ENCODE measurements at places on chromosomes 13 and 19.

GRCh38 chr13:44801990-44802389 is 187.3 kb downstream of the NUFIP1 start:
- DNase-seq = no peak

DNA sequence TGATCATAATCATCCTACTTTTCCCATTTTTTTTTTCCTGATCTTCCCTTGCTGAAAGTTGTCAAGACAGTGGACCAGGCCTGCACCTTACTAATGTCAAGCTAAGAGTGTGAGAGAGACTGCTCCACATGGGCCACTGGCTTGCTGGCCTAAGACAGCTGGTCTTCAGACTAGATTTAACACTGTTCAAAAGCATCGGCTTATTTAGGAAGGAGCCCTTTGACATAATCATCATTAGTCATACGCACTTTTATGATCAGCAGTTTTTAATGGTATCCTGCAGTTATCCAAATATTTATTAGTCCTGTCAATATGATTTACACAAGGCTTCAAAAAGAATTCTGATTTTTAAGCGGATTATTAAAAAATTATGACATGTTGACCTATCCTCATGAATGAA is 270.6 kb downstream of the DNAJC15 start:
- no peak for DNase-seq

- DNase-seq = no peak
Observed at GRCh38 chr13:42137856-42138537, 89.5 kb downstream of the DGKH start.

DNA sequence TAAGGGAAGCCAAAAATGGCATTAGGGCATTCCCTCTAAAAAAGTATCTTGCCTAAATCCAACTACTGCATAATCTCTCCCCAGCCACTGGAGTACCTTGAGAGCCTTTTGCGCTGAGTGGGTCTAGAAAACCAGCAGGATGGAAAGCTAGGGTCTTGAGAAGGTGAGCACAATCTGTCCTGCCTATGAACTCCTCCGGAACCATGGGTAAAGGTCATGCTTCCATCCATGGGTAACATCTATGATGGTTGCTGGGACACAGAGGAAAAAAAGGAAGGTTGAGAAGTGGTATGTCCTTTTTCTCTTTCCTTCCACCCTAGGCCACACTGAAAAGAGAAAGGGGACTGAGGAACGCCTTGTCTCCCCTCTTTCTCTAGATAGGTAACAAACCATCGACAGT is 52.4 kb downstream of the ZNF676 start:
- DNase-seq = no peak

DNA sequence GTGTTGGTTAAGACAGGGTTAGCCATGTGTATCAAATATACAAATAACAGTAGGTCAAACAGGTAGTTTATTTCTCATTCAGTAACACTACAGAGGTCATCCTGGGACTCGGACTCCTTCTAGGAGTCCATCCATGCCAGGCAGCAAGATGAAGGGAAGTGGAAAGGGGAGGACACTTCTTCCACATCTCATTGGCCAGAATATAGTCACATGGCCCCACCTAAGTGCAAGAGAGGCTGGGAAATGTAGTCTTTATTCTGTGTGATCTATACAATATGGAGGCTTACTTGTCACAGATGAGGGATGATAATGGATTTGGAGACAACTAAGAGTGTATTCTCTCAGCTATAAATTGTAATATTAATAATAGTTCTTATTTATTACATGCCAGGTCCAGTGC is 31.1 kb downstream of the RDH8 start:
- no peak for DNase-seq

DNA sequence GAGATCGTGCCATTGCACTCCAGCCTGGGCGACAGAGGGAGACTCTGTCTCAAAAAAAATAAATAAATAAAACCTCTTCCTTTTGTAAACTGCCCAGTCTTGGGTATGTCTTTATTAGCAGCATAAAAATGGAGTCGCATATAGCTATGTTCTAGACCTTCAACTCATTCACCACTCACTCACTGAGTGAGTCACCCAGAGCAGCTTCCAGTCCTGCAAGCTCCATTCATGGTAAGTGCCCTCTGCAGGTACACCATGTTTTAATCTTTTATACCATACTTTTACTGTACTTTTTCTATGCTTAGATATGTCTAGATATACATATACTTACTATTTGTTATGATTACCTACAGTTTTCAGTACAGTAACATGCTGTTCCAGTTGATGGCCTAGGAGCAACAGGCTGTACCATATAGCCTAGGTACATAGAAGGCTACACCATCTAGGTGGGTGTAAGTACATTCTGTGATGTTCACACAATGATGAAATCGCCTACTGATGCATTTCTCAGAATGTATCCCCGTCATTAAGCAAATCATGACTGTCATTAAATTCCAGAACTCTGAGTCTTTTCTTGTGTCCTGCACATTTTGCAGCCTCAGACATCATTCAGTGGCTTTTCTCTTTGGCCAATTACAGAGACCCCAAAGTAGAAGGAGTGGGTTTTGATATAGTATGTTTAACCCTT is 13.7 kb upstream of the FARP1 start:
- DNase-seq = no peak

DNA sequence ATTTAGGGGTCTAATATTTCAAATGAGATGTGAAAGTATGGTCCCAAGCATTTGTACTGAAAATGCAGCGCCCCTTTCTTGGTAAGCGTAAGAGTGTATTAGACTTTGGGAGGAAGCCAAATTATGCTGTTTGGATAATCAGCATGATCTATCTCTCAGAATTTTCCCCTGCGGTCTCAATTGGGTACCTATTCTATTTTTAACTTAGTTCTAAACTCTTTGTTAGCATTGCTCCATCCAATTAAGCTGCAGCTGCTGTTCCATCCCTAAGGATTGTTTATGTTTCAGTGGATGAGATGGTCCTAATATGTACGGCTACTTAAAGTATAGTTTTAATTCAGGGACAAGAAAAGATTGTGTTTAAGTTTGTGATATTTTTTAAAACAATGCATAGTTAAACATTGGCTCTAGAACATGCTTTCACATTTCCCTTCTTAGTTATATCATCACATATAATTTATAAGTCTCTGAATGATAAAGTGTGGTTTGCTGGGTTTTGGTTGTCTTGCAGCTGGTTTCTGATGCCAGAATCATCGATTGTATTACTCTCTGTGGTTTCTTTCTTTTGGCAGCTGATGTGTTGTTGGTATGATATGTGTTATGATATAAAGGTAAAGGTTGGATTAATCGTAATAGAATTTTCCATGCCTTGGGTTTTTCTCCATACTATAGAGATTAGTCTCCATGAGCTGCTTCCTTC is 15.0 kb downstream of the POLR1D start:
- DNase-seq = no peak

DNA sequence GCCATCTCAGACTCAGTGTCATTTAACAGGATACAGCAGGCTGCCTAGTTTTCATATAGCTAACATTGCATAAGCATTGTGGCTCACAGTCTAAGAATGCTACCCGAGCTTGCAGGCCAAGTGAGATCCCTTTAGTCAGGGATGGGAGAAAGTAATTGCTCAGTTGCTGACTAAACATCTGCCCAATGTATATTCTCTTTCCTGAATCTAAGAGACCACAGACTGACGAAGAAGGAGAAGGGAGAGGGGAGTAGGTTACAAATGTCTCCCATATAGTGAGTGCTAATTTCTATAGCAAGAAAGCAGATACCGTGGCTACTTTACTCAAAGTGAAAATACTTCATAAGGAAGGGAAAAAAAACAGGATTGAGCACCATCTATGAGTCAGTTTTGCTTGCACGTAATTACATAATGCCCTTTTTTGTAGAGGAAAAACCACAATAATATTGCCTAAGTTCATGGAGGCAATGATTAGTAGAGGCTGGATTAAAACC is 453.9 kb downstream of the COG6 start:
- DNase-seq = no peak

DNA sequence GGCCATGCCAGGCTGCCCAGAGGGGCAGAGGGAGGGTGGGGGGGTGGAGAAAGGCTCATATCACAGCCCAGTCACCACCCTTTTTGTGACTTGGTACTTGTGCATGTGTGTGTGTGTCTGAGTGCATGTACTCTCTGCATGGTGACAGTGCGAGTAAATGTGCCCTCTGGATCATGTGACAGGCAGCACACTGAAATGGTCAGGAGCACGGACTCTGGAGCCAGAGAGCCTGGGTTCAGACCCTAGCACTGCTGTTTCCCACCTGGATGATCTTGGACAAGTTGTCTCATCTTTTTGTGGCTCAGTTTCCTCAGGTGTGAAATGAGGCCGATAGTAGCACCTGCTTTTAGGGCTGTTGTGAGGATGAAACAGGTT is 2.0 kb downstream of the CIC start:
- no peak for DNase-seq

- DNase-seq = no peak
Observed at GRCh38 chr13:28533125-28533436, 38.2 kb upstream of the FLT1 start.

GRCh38 chr13:44004878-44005277 is 125.2 kb downstream of the LACC1 start:
- no peak for DNase-seq

DNA sequence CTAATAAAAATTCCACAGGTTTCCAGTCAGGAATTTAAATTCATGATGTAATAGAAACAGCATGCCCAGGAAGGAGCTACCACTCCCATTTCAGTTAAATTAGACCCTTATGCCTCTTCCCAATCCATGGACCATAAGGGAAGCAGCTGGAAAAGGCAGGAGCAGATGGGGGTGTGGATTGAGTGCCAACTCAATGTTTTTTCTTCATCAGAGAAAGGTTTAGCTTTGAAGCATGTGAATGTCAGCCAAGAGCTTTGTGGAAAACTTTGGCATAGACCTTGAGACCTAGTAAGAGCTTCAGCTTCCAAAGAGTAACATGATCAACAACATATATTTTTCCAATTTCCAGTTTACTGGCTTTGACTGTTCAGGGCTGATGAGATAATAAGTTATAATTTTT is 2139.9 kb downstream of the PCDH9 start:
- no peak for DNase-seq

- no peak for DNase-seq
Observed at GRCh38 chr19:1819341-1820255, 7.5 kb upstream of the ATP8B3 start.

GRCh38 chr13:114000151-114001040 is 26.5 kb upstream of the C13orf46 start:
- no peak for DNase-seq

DNA sequence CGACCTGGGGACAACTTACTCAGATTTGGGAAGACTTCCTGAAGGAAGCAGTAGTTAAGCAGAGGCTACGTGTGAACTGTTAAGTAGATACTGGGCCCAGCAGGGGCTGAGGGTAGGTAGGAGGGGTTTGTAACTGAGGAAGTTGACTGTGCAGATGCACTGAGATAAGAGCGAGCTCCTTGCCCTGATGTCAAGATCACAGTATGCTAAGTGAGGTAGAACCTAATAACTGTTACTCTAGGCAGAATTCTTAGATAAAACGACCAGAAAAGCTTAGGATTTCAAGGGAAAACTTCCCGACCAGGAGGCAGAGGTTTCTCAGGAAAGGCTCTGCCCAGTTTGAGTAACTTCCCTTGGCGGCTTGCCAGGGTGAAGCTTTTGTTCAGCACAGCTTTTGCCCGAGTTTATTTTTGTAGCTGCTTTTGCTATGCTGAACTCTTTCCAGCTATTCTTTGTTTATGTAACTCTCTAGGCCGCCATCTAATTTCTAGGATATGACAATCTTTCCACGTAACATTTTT is 632.1 kb downstream of the DIAPH3 start:
- DNase-seq = peak; percentile 49

DNA sequence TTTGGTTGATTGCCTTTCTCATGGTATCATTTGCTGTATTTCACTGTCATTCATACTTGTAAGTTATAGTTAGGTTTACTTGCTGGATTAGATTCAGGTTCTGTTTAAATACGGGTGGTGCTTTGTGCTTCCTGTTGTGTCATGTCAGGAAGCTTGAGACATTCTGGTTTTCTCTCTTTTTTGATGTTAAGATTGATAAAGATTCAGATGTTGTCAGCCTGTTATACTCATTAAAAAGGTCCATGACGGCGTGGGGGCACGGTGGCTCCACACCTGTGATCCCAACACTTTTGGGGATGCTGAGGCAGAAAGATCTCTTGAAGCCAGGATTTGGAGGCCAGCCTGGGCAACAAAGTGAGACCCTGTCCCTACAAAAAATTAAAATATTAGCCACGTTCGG is 45.7 kb downstream of the NAA16 start:
- no peak for DNase-seq

- no peak for DNase-seq
Observed at GRCh38 chr19:53624771-53625545, 6.8 kb upstream of the DPRX start.

- DNase-seq = no peak
Observed at GRCh38 chr19:8690753-8691539, 7.6 kb downstream of the ACTL9 start.

- no peak for DNase-seq
Observed at GRCh38 chr19:19460258-19460731, 54.8 kb downstream of the GATAD2A start.

GRCh38 chr19:43799502-43800142 is 2.6 kb downstream of the LYPD5 start:
- DNase-seq = no peak

DNA sequence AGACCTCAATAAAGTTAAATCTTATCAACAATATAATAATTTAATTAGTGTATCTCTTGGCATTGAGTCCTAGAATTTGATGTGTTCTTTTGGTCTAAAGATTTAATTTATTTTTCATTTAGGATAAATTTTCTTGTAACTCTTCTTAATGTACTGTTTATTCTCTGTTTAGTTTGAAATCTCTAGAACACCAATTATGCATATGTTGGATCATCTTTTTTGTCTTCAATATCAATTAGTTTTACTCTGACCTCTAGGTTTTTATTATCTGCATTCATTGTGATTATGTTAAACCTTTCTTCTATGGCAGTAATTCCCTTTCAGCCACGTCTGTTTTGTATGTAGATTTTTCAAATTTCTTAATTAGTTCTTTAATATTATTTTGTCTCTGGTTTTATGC is 93.8 kb upstream of the ARHGEF7 start:
- no peak for DNase-seq

DNA sequence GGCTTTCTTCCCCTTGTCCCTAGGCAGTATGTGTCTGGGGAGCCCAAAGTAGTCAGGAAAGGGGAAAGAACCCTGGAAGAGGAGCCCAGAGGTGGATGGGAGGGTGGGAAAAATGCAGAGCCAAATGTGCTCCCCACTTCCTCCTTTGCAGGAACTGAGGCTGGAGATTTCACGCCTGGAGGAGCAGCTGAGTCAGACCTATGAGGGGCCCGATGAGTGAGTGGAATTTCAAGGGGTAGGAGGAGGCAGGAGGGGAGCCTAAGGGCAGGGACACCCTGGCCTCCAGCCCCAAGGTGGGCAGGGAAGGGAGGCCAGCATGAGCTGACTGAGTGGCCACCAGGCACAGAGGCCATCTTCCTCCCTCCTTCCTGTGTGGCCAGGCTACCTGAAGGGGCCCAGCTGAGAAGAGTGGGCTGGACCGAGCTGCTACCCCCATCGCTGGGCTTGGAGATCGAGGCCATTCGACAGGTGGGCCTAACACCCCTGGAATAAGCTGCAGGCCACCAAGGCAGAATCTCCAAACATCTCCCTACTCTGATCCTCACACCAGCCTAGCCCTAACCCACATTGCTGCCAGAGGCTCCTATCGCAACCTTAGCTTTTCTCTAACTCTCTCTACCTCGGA is 14.3 kb downstream of the PTH2 start:
- no peak for DNase-seq
